ENCODE measurements at places on chromosomes 6 and 20.

DNA sequence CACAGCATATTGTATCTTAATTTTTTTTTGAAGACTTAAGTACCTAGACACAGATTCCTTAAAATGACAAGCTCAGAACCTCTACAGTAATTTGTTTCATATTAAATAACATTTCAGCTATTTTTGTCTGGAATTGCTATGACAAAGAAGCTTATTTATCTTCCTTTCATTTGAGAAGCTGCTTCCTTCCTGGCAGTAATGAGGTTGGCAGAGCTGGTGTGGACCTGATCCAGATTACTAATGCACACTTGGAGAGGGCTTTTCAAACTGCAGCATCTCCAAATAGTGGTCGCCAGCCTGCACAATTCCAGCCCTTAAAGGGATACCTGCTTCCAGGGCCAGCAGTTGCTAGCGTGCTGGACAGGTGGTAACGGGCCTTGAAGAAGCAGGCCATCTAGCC, 12.1 kb downstream of the PTCHD4 start:
- peak; percentile 13 for DNase-seq

DNA sequence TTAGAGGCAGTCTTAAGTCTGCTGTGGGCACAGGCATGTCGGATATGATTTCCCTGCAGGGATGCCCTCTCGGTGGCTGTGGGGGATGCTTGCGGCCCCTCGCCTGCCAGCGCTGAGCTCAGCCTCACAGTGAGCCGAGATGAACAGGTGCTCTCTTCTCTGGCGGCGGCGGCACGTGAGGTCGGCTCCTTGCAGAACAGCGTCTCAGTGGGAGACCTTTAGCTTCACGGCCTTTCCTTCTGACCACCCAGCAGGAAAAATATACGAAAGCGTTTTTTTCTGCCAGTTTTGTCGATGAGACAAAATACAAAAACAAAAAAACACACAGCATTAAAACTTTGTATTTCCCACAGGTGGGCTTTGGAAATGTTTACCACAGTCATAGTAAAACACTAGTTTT, 23.6 kb downstream of the FOXA2 start:
- no peak for DNase-seq

GRCh38 chr6:42078386-42078785, 28.1 kb downstream of the TAF8 start:
- DNase-seq: no peak

GRCh38 chr6:107673076-107673494, 151.0 kb downstream of the SCML4 start:
- DNase-seq: no peak

DNA sequence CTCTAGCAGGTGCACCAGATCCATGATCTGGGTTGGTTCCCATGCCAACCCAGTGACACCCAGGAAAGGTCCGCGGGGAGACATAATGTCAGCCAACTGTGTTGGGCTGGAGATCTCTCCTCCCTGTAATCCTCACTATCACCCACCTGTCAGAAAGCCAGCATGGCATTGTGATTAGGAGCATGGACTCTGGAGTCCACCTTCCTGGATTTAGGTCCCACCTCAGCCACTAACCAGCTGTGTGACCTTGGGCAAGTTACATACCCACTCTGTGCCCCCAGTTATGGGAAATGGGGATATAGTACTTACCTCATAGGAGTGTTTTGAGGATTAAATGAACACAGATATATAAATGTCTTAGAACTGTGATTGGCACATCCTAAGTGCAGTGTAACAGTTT, 97.9 kb downstream of the ZDHHC14 start:
- DNase-seq: no peak

DNA sequence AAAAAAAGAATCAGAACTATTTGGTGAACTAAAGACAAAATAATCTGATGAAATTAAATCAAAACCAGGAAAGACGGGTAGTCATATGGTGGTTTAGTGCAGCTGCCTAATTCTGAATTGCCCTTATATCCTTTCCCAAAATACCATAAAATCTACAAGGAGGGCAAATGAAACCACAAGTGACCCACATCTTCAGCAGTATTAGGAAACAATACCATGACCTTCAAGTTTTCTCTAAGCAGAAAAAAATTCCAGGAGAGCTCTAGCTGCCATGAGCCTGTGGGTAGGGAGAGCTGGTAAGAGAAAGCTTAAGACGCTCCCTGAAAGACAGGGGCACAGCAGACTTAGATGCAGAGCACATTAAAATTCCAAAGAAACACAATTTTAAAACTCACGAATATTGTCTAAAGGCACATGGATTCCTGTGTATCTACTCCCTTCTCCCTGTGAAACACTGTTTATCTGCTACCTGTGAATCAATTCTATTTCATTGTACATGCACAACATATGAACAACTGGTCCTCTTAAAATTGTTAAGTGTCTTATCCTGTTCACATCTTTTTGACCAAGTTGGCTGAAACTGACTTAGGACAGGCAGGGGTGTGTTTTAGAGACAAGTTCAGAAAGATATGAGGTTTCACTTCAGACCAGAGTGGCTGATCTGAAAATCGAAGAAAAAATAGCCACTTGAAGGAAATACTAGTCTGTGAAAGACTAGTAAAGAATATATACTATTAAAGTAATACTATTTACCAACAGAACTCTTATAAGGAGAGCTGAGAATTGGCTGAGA, 153.6 kb upstream of the SHLD1 start:
- no peak for DNase-seq

DNA sequence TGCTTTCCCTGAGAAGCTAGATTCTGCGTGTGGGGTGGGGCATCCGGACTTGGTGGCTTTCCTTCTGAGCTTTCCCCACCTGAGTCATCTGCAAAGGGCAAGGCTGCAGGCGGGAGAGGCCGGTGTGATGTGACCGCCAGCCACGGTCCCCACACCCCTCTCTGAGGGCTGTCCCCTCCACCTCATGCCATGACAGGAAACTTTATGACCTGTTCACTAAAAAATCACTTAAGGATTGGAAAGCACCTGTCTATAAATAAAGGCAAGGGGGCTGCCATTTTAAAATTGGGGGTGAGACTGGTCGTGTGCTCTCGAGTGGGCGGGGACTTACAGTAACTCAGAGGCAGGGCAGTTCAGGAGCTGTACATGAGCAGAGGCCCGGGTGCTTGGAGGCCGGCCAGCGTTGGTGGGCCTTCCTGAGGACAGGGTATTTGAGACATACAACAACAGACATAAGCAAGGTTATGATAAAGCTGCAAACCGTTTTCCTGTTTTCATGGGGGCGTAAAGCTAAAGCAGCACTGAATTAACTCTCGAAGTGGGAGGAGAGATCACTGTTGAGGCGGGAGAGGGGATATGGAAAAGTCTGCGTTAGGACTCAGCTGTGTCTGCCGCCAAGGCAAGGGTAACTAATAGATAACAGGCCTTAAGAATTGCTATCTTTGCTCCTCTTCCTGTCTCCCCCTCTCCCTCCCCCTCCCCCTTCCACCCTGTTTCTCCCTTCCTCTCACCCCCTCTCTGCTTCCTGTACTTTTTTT, 16.1 kb upstream of the SERPINB1 start:
- no peak for DNase-seq

DNA sequence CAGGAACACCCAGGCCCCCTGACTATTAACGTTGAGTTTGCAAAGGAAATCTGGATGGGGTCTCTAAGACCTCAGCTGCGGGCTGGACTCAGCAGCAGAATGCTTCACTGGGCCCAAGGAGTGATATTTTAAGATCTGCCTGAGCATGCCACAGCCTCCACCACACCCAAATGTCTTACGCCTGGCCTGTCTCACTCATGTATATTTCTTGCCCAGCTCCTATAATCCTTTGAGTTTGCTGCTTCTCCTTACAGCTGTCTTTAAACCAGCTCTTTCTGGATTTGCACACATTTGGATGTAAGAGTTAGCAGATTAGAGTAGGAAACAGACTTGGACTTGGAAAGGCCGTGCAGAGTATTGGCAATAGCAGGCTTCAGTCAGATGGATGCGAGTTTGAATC, 16.4 kb downstream of the CASS4 start:
- no peak for DNase-seq

DNA sequence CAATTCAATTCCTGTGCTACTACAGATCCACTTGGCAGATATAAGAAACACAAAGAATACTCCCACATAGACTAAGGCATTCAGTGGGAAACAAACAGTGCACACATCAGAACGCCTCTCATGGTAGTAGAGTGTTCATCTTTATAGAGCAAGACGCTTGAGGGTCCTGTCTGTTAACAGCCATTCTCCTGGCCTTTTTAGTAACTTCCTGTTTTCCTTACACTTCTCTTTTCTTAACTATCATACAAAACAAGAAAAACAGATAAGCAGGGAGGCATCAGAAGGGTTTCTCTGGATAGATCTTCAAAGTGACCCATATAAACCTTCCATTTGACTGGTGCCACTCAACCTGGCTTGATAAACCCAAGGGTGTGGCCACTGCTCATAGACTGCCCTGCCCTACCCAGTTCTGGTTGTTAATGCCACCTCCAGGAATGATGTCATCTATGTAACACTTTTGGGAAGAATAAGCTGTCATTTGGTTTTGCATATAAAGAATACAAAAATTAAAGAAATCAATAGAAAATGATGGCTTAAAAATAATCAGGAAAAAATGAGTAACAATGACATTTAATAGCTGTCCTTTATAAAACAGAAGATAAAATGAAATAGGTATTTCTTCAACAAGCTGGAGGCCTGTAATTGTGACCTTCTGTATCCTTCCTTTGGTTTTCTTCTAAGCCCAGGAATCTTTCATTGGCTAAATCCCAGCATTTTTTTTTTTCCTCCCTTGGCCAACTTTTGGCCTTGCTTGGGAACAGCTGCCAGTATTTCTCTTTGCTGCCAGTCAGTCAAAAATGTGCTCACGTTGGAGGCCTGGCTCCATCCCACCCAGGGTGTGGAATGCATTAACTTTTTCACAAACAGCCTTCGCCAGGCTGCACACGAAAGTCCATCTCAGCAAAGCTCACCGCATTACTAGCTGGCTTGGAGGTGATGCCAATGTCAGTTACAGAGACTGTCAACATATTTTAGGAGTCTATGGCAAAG, 103.5 kb downstream of the GJA10 start:
- DNase-seq: no peak

DNA sequence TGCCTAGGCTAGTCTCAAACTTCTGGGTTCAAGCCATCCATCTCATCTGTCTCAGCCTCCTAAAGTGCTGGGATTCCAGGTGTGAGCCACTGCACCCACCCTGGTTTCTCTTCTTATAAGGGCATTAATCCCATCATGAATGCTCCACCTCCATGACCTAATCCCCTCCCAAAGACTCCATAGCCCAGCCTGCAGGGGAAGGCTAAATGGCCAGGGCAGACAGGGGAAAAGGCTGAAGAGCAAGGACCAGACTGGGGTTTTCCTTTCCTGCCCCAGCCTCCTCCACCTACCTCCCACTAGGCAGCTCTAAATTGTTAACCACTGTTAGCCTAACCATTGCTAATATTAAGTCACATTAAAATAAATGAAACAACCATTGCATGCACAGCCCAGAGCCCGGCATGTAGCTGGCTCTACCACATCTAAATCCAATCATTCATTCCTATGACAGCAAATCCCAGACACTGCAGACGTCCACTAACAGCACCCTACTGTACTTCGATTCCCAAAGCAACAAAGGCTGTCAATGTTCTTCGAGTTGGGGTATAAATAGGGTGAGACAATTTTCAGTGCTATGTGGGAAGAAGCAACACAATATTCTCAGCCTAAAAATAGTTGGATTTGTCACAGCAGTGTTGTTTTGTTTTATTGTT, 243.2 kb upstream of the ARID1B start:
- no peak for DNase-seq

GRCh38 chr6:45377043-45377553, 636 bp downstream of the SUPT3H start:
- no peak for DNase-seq

DNA sequence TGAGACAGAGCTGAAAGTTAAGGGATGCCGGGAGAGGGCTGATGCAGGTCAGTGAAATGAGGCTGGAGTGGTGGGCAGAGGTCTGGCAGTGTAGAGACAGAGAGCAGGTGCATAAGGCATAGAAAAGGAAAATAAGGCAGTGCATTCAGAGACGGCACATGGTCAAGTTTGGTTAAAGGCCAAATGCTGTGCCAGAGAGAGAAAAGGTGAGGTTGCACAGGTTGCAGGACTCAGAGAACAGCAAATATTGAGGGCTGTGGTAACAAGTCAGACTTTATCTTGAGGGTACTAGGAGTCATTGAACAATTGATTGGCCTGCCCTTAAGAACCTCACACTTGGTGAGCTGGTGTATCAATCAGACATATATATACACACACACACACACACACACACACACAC, 102.9 kb upstream of the TSHZ2 start:
- no peak for DNase-seq

DNA sequence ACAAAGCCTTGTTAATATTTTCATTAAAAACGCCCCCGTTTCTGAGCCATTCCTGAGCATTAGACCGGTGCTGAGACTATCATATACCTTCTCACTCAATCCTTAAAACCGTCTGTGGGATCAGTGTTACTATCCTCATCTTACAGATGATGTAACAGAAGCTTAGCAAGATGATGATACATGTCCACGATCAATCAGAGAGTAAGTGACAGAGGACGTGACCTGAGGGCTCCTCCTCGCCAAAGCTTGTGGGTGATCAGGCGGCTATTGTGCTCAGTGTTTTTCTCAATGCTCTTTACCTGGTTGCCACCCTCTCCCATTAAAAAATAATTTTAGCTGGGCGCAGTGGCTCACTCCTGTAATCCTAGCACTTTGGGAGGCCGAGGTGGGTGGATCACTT, 113.1 kb downstream of the MTHFD1L start:
- no peak for DNase-seq

DNA sequence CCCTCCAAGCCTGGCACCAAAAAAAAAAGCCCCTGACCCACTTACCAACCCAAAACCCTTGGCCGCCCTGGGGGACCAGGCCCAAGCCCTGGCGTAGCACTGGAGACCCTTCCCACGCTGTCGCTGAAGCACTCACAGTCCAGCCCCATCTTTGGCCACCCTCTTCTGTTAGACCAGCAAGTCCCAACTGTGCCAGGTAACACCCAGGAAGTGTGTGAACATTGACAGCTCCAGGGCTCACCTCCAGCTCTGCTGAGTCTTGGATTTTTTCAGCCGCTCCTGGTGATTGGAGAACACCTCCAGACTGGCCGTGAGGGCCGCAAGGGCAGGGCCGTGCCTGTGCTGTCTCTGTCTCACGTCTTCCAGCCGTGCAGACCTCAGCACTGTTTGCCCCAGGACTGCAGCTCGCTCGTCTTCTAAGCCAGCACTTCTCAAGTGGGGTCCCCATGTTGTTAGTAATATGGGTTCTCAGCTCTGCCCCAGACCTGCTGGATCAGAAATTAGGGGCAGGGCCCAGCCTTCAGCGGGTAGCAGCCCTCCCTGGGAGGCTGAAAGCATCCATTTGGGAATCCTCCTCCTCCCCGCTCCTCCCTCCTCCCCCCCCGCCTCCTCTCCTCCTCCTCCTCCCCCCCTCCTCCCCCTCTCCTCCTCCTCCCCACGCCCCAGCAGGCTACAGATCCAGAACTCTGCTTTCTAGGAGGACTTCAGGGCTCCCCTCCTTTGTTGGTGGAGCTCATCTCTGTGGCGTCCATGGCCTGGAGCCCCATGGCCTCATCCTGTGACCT, 18.1 kb downstream of the NPEPL1 start:
- no peak for DNase-seq

DNA sequence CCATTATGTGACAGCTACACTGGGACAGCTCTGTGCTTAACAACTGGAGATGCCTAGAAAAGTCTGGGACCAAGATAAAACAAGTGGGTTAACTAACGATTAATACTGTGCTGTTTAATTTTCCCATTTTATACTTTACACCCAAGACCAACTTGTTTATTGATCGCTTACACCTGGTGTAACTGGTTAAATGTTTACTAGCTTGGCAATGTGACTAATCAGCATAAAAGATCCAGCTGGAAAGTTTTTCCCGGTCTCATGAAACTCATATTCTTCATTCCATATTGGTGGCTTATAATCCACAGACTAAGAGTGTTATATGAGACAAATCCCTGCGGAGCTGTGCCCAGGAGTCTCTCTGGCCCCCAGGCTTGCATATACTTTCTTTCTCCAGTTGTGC, 101.7 kb upstream of the GJE1 start:
- DNase-seq: no peak
